Stimulated activated CD8-positive, alpha-beta memory T cell treated with anti-CD3 and anti-CD28 coated beads, Interleukin-7, amount 100 ng/mL, for 1 hour (primary cell): ENCODE measurements at places on chromosomes 11 and 22.

GRCh38 chr22:26328221-26328620 lies 100.8 kb upstream of the ASPHD2 start:
- no peak for DNase-seq

DNA sequence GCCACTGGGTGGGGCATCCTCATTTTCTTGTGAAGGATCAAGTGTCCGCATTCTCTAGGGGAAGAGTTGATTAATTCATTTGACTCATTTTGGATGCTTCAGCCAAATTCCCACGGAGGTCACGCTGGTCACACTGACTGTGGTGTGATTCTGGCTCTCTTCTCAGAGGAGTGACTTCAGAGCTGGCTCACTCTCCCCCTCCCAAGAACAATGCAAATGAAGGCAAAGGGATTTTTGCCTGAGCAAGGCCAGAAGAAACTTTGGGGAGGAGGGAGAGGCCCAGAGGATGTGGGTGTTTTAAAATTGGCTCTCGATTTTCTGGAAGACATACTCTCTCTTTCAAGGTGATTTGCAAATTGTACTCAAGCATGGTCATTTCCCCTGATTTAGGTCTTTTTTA lies 51.1 kb upstream of the LMO2 start:
- DNase-seq = no peak

GRCh38 chr22:40401981-40402406 lies 31.6 kb downstream of the SGSM3 start:
- no peak for DNase-seq

DNA sequence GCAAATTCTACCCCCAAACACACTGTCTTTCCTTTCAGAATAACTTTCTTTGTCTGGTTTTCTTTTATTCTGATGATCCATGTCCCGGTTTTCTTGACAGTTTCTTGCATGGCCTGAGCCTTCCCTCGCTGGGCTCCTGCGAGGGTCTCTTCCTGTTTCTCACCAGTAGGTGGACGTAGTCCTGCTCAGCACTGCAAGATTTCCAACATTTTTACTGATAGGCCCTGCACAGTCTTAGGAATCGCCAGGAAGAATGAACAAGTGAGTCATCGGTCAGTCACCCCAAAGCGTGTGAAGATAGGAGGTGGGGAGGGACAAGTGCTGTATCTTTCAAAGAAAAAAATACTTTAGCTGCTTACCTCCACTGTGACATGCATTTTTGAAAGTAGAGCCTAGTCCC lies 16.9 kb upstream of the KIRREL3 start:
- no peak for DNase-seq

DNA sequence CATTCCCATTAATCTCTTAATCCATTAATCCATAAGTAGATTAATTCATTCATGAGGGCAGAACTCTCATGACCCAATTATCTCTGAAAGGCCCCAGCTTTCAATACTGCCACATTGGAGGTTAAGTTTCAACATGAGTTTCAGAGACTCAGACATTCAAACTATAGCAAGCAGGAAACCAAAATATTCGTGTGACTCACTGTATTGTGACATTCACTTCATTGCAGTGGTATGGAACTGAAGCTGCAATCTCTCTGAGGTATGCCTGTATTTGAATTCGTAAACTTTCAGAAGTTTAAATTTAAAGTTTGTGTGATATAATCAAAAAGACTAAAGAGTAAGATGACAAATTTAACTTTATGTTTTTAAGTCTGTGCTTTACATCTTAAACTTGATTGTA lies 2.9 kb upstream of the OR52J3 start:
- DNase-seq = no peak

DNA sequence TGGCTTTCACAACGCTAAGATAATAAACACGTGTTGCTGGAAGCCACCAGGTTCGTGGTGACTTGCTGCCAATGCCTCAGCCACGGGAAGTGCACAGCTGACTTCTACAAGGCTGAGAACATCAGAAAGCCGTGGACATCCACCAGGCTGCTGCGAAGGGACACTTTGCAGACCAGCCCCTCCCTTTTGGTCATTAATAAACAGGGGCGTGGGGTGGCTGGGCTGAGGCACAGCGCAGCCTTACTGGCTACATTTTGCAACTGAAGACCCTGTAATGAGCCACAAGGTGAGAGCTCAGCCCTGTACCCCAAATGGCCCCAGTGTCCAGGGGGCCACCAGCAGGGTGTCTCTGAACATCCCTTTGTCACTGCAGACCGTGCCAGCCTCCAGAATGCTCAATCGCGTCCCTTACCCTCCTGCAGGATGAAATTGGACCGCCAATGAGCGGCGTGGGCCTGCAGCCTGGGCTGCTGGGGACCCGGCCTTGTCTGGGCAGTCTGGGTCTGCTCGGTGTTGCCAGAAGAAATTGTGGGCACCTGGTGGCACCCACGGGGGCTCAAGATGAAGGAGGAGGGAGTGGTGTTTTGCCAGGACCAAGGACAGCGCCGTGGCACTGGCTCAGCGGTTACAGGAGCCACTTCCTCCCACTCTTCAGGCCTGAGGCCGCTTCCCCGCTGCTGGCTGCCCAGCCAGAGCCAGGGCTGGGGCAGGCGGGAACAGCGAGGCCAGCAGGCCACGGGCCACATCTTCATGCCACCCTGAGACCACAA lies 181.9 kb downstream of the CTTN start:
- DNase-seq = no peak

DNA sequence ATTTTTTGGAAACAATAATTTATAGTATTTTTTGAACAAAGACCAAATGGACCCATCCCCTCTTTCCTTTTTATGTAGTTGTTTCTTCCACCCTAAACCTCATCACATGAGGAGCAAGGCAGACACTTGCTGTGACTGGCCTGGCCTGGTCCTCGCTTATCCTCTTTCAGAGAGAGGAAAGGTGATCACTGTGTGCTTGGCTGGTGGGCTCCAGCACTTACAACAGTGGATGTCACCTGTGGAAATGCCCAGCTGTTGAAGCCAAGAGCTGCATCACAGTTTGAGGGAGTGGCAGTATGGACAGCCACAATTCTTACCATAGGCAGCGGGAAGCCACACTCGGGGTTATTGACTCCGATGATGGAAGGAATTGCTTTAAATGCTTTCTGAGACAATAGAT lies 185.7 kb downstream of the BCR start:
- DNase-seq = no peak

- DNase-seq = no peak
Observed at GRCh38 chr11:73795925-73796632, 8.4 kb downstream of the MRPL48 start.

- no peak for DNase-seq
Observed at GRCh38 chr11:60717956-60718355, 6.6 kb upstream of the MS4A18 start.

DNA sequence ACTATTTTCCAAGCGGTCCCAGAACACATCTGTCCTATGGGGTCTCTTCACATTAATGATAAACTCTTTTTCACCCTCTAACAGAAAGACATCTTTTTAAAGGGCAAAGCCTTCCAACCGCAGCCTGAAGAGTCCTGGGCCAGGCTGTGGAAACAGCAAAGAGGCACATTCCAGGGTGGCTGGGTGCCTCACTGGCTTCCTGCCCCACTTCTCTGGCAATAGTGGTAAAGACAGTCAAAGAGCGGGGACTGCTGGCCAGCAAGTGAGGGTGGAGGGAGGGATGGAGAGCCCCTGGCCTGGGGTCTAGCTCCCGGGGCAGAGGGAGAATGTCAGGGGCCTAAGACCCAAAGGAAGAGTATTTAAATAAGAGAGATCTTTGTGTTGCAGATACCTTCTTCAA lies 10.2 kb upstream of the CHST1 start:
- DNase-seq = no peak

GRCh38 chr22:19767427-19768341 lies 7.1 kb downstream of the TBX1 start:
- no peak for DNase-seq

GRCh38 chr22:41752011-41752970 lies 48.2 kb upstream of the CCDC134 start:
- DNase-seq = no peak

GRCh38 chr11:108093128-108093904 lies 28.1 kb upstream of the ACAT1 start:
- no peak for DNase-seq

DNA sequence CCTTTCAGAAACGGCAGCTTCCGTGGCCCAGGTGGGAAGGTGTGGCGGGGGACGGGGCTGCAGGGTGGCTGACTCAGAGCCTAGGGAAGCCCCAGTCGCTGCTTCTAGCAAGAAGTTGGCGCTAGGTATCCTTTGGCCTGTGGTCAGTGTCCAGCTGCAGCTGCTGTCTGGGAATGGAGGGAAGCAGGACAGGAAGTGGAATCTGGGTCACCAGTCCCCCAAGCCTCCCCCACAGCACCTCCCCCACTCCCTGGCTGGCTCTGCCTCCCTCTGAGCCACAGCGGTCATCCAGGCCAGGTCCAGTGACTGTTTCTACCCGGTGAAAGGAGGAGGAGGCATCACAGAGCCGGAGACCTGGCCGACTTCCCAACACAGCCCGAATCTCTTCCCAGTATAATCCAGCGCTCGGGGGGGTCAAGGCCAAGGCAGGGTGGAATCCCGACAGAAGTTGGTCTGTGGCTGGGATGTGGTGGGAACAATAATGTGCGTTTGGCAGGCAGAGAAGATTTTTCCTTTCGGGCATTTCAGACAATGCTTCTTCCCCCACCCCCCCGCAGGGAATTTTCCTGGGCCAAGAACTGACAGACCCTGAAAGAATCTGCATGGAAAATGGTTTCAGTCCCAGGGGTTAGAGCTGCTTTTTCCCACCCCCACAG lies 45.1 kb downstream of the C11orf96 start:
- no peak for DNase-seq

DNA sequence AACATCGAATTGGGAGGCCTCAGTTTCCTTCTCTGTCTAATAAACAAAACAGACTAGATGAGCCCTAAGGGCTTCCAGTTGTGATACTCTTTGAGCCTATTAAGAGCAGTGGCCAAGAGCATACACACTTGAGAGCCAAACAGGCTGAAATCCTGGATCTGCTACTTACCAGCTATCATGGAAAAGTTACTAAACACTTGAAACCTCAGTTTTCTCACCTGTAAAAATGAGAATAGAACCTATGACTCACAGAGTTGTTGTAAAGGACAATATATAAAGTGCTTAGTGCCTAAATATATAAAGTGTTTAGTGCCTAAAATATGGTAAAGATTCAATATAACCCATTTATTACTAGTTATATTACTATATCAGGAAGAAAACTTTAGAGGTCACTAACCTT lies 23.7 kb upstream of the GDPD4 start:
- DNase-seq = no peak

GRCh38 chr11:57260937-57261783 lies 24.1 kb upstream of the APLNR start:
- no peak for DNase-seq

GRCh38 chr22:21669026-21669425 lies 3.2 kb downstream of the PPIL2 start:
- no peak for DNase-seq

DNA sequence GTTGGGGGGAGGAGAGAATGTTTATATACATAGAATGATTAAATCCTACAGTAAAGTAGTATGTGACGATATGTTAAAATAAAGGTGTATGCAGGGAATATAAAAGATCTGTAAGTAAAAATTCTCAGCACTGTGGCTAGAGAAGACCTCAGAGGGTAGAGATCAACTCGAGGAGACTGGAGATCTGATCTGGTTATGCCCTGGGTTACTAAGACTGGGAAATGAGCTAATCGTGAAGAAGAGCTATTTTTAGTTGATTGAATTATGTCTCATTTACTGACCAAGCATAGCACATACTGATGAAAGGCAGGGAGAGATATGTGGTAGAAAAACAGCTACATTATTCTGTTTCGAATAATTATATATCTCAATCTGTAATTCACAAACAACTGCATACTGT lies 42.8 kb upstream of the ALKBH3 start:
- no peak for DNase-seq

DNA sequence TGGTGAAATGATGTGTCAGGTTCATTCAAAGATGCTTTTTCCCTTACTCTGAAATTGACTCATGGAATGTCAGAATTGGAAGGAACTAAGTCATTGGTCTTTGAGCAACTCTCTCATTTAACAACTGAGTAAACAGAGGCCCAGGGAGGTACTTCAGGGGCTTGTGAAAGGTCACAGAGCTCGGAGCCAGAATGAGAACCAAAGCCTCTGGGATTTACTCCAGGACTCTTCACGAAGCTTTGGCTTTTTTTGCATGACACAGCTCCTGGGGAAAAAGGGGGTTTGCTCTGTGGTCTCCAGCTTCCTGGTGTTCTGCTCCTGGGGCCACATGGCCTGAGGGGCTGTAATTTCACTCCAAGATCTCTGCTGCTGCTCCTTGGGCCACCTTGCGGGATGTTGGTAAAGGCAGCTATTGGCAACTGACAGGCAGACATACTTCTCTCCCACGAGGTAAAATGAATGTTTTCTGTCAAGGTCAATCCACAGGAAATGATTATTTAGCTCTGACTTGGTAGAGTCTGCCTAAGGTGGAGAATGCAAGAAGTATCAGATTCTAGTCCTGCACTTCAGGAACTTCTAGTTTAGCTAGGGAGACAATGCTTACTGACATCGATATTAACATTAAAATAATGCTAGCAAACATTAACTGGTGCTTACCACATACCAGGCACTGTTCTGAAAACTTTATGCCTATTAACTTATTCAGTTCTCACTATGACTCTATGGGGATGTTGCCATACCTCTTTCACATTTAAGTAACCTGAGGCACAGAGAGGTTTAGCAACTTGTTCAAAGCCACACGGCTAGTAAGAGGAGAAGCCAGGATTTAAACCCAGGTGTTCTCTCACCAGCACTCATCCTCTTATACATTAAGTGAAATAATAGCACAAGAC lies 16.1 kb downstream of the PKNOX2 start:
- no peak for DNase-seq

DNA sequence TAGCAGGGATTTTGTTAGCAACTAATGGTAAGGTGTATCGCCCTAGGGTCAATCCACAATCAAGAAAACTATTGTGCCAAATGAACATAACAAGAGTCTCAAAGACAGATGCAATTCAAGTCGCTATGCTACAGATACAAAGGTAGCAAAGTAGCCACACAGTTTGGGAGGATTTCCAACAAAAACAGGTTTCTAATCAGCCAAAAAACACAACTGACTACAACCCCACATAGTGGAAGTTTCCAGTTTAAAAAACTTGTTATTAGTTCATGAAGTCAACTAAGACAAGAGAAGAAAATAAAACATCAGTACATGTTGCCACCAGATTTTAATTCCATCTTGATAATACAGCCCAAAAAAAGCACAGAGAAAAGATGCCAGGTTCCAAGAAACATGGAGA lies 38.0 kb downstream of the MYH9 start:
- DNase-seq = no peak

DNA sequence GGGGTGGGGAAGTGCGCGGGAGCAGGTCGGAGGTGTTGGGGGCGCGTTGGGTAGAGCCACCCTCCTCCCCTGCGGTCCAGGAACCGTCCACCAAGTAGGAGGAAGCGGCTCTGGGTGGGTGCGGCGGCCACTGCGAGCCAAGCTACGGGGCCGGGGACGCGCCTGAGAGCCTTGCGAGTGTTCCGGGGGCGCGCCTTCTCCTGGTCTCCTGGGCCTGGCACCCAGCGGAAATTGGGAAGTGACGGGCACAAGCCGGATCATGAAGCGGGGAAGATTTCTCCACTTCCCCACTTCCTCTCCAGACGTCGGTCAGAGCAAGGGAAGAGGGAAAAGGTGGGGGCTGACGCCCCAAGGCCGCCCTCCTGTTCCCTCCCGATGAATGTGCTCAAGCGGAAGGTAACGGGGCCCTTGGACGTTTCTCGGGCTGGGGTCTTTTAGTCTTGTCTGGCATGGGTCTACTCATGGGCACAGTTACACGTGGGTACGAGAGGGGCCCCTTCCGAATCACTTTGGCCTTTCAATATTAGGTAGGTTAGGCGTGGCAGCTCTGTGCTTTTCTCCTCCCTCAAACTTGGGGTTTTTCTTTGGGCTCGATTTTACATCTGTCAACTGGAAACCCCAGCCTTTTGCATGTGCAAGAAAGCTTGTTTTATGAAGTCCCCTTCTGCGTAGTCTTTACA lies 865 bp downstream of the RBM14 start:
- no peak for DNase-seq

GRCh38 chr22:21937041-21937820 lies 15.4 kb downstream of the PPM1F start:
- no peak for DNase-seq
